ENCODE measurements at places on chromosomes 1 and 21.

DNA sequence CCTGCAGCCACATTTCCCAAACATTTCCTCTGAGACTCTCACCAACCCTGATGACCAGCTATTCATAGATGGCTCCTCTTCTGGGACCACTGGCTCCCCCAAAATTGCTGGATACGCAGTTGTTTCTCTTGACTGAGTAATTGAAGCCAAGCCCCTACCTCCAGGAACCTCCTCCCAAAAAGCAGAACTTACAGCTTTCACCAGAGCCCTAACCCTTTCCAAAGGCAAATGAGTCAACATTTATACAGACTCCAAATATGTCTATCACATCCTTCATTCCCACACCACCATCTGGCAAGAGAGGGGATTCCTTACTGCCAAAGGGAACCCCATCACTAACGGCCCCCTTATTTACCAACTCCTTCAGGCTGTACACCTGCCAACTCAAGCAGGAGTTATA, 20.3 kb upstream of the CA6 start:
- no peak for DNase-seq

DNA sequence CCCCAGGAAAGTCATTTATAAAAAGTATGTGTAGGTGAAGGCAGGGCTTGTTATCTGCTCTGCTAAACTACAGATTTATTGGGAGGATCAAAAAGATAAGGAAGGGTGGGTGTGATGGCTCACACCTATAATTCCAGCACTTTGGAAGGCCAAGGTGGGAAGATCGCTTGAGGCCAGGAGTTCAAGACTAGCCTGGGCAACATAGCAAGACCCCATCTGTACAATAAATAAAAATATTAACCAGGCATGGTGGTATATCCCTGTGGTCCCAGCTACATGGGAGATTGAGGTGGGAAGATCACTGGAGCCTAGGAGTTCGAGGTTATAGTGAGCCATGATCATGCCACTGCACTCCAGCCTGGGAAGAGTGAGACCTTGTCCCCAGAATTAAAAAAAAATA, 86.4 kb downstream of the NENF start:
- no peak for DNase-seq

DNA sequence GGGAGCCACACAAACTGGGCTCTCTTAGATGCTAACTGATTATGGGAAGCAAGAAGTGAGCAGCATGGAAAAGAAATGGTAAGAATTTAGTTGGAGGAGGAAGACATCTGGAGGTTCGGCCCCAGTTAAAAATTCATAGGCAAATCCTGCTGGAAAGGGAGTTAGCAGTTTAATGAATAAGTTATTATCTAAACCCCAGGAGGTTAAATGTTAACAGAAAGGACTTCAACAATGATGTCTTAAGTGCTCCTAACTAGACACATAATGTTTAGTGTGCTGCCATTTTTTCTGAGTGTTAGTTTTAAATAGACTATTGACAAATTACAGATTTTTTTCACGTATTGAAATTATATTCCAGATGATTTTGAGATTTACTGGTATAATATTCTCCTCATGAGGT, 1265.3 kb upstream of the ADGRL2 start:
- no peak for DNase-seq

- no peak for DNase-seq
These were observed 74.6 kb downstream of the SLC45A1 start for GRCh38 chr1:8392522-8392921.

DNA sequence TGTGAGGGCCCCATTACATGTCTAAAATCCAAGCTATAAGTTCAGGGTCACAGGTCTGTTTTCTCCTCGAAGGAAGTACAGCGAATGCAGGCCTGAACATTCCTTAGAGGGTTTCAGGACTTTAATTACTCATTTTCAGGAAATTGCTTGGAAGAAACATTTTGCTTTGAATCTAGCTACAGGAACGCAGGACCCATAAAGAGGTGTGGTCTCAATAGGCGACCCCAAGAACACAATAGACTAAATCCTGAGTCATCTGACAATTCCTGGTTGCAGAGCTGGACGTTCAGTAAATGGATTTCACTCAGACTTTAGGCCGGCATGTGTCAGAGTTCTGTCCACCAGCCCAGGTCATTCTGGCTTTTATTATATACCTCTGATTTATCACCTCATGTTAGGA, 1.0 kb upstream of the ERG start:
- DNase-seq: no peak

DNA sequence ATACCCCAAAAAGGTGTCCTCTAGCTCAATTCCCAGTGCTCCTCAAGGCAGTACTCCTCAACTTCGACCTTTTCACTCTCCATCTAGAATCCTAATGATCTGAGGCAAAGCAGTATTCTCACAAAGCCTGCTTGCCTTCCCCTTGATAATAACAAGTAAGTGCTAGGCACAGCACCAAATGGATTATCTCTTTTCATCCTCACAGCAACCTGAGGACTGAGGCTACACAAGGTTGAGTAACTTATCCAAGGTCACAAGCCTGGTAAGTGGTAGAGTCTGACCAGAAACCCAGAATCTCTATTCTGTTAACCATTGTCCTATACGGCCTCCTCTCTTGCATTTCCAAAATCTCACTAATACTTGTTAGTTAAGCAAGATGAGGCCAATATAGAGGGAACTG, 5.1 kb downstream of the SYDE2 start:
- DNase-seq: no peak

DNA sequence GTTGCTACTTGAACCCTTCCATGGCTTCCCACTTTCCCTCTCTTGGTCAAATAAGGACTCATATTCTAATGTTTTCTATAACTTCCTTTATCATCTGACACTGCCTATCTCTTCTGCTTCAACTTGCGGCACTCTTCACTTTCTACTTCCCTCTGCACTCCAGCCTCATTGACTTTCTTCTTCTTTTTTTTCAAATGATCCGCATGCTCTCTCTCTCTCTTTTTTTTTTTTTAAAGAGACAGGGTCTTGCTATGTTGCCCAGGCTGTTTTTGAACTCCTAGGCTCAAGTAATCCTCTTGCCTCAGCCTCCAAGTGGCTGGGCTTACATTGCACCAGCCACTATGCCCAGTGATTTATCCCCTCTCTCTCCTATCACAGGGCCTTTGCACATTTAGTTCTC, 7.3 kb upstream of the IL10 start:
- no peak for DNase-seq

- DNase-seq: peak; percentile 86
These were observed 4.9 kb upstream of the TNFRSF1B start for GRCh38 chr1:12161662-12162458.

DNA sequence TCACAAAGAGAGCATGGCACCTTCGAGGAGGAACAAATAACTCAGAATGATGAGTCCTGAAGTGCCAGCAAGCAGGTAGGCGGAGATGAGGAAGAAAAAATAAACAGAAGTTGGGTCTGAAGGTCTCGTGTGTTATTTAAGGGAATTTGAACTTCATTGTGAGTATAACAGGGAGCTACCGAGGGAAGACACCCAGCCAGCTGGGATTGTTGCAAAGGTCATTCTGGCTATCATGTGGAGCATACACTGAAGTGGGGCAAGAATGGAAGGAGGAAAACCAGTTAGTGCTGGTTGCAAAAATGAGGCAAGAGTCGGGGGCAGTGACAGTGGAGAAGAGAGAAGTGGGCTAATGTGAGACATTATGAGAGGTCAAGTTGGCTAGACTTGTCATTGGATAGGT, 53.6 kb upstream of the RAP1A start:
- DNase-seq: no peak

- DNase-seq: no peak
These were observed 78.5 kb upstream of the DPYD start for GRCh38 chr1:97999320-97999719.

DNA sequence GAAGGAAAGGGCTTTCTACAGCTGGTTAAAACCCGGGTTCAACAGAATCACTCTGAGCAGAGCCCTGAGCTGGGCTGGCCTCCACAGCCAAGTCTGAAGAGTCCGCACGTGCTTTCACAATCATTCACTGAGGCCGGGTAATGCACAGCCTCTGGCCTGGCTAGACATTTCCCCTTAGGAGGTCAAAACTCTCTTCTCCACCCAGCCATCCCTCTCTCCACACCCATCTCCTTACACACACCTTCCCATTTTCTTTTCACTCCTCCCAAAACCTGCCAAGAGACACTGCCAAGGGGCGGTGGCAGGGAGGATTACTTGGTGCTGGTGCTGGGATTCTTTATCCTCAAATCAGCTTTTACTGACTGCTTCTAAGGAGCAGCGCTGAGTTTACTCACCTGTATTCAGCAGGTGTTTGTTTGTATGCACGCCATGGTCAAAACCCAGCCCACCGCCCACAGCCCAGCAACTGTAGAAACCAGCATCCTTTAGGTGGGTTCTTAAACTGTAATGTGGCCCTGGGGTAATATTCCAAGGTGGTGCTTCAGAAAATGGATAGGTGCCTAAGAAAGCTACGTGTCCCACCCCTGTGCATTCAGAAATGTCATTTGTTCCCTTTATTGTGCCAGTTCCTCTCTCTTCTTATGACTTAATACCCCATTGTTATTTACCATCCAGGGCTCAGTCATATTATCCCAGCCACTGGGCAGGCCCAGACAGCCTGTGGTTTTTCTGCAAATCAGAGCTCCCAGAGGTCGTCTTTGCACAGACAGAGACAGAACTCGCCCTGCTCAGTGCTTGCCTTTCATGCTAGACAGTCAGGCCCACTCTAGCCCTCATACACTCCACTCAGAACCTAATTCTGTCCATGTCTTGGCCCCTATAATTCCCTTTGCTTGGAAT, 80.2 kb downstream of the ADSS2 start:
- DNase-seq: no peak

- DNase-seq: no peak
These were observed 273.9 kb downstream of the KIF26B start for GRCh38 chr1:245428681-245429080.

DNA sequence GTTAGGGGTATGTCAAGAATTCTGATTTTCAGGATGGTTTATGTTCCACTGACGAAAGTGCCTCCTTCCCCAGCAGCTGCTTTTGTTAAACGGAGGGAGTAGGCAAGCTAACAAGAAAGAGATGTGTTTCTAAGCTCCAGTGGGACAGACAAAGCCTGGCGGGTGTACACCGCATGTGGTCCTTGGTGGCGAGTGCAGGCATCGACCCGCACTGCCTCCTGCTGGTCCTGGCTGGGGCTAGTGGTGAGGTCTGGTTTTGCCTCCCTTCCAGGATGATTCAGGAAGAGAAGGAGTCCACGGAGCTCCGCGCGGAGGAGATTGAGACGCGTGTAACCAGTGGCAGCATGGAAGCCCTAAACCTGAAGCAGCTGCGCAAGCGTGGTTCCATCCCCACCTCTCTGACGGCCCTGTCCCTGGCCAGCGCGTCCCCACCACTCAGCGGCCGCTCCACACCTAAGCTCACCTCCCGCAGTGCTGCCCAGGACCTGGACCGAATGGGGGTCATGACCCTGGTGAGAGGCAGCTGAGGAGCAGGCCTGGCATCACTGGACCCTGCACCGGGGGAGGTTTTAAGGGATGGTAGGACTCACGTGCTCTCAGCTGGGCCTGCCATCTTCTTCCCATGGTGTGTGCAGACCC, 29.0 kb downstream of the PPFIA4 start:
- no peak for DNase-seq

DNA sequence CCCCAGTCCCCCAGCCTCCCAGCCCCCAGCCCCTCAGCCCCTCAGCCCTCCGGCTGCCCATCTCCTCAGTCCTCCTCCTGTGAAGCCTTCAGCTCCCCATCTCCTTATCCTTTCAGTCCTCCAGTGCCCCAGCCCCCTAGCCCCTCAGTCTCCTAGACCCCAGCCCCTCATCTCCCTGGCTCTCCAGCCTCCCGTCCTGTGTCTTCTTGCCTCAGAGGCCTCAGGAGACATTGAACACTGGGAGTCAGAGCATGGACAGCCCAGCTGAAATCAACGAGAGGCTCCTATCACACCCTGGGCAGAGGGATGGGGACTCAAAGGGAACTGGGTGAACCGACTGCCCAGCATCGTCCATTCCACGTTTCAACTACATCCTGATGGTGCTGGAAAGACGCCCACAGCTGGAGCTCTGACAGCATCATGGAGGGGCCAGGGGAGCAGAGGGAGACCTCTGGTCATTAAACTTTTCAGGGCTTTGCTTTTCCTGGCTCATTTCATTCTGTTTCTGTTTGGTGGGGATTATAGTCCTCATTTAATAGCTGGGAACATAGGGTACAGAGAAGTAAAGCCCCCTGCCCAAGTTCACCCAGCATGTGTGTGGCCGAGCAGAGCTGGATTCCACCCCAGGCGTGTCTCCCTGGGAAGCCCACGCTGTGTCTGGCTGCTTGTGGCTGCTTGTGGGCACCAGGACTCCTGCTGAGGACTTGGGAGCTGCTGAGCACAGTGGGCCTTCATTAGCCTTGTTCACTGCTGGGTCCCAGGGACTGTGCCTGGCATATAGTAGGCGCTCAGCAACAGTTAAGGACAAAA, 396.7 kb downstream of the PTPRU start:
- DNase-seq: no peak

DNA sequence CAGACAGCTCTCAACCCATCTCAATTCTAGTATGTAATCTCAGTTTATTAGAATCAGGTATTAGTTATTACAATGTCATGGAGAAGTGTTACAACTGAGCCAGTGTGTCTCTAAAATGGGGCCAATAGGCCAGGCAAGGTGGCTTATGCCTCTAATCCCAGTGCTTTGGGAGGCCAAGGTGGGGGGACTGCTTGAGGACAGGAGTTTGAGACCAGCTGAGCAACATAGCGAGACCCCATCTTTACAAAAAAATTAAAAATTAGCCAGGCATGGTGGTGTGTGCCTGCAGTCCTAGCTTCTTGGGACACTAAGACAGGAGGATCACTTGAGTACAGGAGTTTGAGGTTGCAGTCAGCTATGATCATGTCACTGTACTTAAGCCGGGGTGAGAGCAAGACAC, 104.9 kb downstream of the BCAR3 start:
- DNase-seq: no peak

DNA sequence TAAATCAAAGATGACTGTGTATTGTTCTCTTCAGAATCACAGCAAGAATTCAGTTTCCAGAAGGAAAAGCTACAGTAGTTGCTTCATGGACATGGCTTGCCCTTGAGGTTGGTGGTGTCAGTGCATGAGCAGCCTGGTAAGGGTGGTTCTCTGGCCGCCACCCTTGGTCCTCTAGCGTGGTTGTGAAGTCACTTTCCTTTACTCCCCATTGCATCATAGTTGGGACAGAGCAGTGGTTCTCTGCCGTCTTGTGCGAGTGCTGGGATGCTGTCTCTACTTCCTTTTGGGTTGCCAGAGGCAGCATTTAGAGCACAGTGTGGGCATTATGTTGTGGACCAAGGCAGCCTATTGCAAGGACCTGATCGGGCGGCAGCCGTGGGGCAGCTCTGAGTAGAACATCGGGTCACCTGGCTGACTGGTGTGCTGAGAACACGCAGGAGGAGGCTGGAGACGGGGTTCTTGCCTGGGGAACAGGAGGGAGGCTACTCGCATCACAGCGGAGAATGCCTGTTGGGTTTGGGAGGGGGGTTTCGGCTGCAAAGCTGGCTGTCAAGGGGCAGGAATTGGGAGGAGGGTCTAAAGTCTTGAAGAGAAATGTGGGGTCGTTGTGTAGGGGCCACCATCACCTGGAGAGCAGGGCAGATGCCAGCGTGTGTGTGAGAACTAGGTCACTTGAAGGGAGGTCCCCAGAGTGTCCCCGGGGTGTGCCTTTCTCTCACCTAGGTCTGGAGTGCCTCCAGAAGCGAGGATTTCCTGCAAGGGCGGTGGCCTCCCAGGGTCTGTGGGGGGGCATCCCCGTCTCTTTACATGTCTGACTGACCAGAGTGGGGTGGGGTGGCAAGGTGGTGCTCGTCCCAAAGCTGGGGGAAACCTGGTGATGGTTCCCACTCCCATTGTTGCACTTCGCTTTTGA, 6.3 kb downstream of the ARF1 start:
- DNase-seq: no peak

Measured in activated CD4-positive, alpha-beta T cell treated with anti-CD3 and anti-CD28 coated beads for 48 hours (primary cell).